ENCODE measurements at places on chromosomes 4 and X.
A peak's percentile ranks its signal among the peaks of the same experiment; 100 is the strongest.

GRCh38 chrX:129043138-129043537, 480.2 kb downstream of the SMARCA1 start:
- DNase-seq = no peak

GRCh38 chr4:39820186-39820585, 122.2 kb downstream of the UBE2K start:
- DNase-seq = no peak

GRCh38 chrX:26590849-26591248, 374.9 kb downstream of the MAGEB5 start:
- DNase-seq = no peak

DNA sequence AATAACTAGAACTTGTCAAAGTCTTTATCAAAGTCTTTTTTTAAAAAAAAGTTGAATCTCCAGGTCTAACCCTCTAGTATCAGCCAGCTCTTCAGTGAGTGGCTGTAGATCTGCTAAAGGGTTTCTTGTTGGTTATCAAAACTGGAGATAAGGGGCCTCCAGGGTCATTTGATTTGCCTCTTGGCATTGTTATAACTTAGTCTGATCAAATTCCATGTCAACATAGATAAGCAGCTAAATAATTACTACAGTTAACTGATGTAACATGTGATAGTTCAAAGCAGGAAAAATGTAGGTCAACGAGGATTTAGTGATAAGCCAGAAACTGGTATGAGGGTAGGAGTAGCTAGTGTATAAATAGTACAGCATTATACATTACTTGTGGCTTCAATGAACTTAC, 465.1 kb downstream of the PDHA2 start:
- DNase-seq = no peak

GRCh38 chrX:254630-255215, 26.5 kb upstream of the PLCXD1 start:
- no peak for DNase-seq

DNA sequence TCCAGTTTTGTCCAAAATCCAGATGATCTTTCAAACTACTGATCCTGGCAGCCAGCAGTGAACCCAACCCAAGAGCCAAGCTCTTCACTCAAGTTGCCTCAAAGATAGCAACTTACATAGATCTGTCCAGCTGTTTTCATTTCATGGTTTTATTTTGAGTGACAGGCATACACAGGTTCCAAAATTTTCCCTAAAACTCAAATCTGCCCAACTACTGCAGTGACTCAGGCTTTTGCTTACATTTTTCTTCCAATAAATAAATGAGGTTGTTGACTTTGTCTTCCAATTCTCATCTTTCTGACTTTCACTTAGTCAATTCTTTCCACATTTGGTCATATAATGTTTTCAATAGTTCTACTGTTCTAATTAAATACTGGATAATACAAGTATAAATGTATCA, 158.8 kb downstream of the TECRL start:
- no peak for DNase-seq

GRCh38 chrX:38474543-38474942, 86.8 kb upstream of the TSPAN7 start:
- no peak for DNase-seq

DNA sequence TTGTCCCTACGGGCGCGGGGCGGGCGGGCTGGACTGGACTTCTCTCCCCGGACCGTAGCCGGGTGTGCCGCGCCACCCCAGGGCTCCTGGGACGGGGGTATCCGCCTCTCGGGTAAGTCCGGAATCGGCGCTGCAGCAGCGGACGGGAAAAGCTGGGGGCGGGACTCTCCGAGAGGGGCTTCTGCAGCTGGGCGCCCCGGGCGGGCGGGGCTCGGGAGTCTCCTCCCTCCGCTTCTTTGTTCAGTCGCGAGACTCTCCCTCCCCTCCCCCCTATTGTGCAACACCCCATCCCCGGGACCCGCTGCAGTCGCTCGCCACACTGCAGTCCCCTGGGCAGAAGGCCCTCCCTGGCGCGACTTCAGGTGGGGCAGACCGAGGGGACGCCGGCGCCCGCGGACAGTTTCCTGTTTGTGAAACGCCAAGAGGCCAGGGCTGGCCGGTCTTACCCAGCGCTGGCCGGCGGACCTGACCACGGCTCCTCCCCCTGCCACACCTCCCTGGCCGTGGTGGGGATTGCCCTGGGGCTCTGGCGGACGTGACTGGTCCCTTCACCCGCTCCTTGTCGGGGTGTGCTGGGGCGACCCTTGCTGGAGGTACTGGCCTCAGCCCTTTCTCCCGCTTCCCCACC, 966 bp downstream of the CCNG2 start:
- DNase-seq = peak; percentile 63

DNA sequence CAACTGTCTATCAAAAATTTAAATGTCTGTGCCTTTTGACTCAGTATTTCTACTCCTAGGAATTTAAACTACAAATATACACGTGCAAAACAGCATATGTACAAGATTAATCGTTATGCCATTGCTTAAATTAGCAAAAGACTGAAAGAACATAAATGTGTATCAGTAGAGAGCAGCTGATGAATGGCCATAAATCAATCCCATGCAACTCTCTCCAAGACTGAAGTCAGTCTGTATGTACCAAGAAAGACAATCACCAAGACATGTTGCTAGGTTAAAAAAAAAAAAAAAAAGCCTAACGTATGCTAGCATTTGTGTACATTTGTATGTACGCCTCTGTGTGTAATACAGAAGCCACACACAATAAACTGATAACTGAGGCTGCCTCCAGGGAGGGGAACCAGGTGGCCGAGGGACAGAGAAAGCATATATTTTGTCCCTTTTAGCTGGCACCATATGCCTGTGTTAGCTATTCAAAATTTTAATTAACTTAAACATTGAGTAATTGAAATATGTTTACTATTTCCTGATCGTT, 130.7 kb downstream of the SH3KBP1 start:
- DNase-seq = no peak

DNA sequence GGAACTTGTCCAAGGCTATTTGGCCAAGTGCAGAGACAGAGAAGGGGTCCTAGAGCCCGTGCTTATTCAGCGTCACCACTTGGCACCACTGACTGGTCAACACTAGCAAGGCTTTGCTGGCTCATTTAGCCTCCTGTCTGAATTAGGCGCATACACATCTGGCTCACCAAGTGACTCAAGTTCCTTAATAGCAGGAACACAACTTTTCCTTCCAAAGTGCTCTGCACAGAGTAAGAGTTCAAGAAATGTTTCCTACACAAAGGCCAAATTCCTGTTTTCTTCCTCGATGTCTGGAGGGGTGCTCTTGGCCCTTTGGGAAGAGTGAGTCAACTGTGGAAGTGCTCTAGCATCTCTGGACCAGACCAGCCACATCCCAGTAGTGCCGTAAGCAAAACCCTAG, 26.8 kb upstream of the CENPU start:
- DNase-seq = no peak

- no peak for DNase-seq
Measured at GRCh38 chrX:733961-734360, 103.4 kb downstream of the SHOX start.

All from stimulated activated CD4-positive, alpha-beta T cell treated with anti-CD3 and anti-CD28 coated beads, Interleukin-12 subunit alpha, Interleukin-12 subunit beta, amount 100 ng/mL, for 48 hours (primary cell).